ENCODE measurements at places on chromosomes 1 and 21. TPM values are rescaled to one million over a fixed set of nuclear protein-coding genes. Genes with fewer than 3 reads are reported as not detected.

The PLEKHM2 gene
- total RNA-seq = 67.7 TPM

The RGS18 gene
- total RNA-seq = not detected

The MMP23B gene
- 3.2 TPM for total RNA-seq

The ZNF691 gene
- total RNA-seq = 8.5 TPM

The ZBTB48 gene
- 20.7 TPM for total RNA-seq

The SERPINC1 gene
- 0.18 TPM for total RNA-seq

The CD53 gene
- not detected for total RNA-seq

The PROK1 gene
- not detected for total RNA-seq

The DIPK1A gene
- total RNA-seq = 1.3 TPM

The C1orf35 gene
- 21.3 TPM for total RNA-seq

The AGMAT gene
- total RNA-seq = 0.35 TPM

The C8B gene
- not detected for total RNA-seq

The MATN1 gene
- not detected for total RNA-seq

The SRSF11 gene
- 122 TPM for total RNA-seq

The FOXD3 gene
- total RNA-seq = not detected

The PRPF38B gene
- 9.3 TPM for total RNA-seq

The CELA3B gene
- not detected for total RNA-seq

The MYOG gene
- not detected for total RNA-seq

The EXTL1 gene
- total RNA-seq = not detected

The GJA9 gene
- not detected for total RNA-seq

The PAPPA2 gene
- 0.18 TPM for total RNA-seq

The CASQ1 gene
- total RNA-seq = not detected

The THEM5 gene
- not detected for total RNA-seq

The ETV3L gene
- total RNA-seq = not detected

The CFAP74 gene
- total RNA-seq = not detected

The SH3D21 gene
- 4.0 TPM for total RNA-seq

The NUP210L gene
- not detected for total RNA-seq

The IGSF5 gene
- total RNA-seq = not detected

The TARDBP gene
- total RNA-seq = 70.2 TPM

The FCRLA gene
- not detected for total RNA-seq

The E2F2 gene
- total RNA-seq = 0.82 TPM

The FCGR1A gene
- not detected for total RNA-seq

The NR0B2 gene
- not detected for total RNA-seq

The AGT gene
- total RNA-seq = not detected
